ENCODE measurements at places on chromosomes 1 and 21. TPM values are rescaled to one million over a fixed set of nuclear protein-coding genes. Genes with fewer than 3 reads are reported as not detected.

The CFAP45 gene
- not detected for total RNA-seq

The CELA3A gene
- total RNA-seq = not detected

The IBA57 gene
- 2.3 TPM for total RNA-seq

The HMGB4 gene
- total RNA-seq = not detected

The NEK2 gene
- total RNA-seq = 75.1 TPM

The RASAL2 gene
- total RNA-seq = 25.4 TPM

The GUCA2A gene
- total RNA-seq = not detected

The MYOG gene
- not detected for total RNA-seq

The MX2 gene
- total RNA-seq = not detected

The FAM72D gene
- 1.4 TPM for total RNA-seq

The UCHL5 gene
- total RNA-seq = 33.4 TPM

GRCh38 chr1:85624361-85624760 lies 43.8 kb downstream of the CCN1 start:
- no peaks in the 10 kb centered on the region for H3K27me3 ChIP-seq
- no peak overlapping the region for H3K4me3 ChIP-seq

DNA sequence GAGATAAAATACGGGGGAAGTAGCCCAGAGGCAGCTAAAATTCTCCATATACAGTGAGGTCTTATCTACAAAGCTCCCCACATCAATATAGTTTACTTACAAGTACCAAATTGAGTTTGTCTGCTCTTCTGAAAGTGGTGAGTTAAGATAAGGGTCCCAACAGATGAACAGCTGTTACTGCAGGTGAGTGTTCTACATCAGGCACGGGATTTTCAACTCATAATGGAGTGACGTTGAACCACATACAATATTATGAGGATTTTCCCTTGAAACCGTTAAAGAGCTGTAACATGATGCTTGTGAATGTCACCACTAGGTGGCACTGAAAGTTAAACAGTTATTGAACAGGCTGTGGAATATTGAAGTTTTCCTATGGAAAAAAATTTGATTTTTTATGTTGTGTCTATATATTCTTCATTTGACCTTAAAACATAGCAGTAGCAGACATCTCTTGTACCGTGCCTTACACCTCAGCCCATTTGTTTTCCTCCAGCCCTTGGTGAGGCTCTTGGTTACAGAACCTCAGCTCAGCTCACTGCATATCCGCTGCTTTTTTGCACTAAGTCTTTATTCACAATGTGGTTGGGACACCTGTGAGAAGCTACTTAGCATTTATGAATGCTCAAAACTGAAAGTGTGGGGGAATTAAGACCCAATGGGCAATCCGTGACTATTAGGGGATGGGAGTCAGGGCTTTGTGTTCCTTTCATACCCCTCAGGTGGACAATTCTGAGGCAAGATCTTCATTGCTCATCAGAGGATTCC lies 23.2 kb downstream of the CD1D start:
- H3K36me3 ChIP-seq = no peaks in the 10 kb centered on the region
- no peaks in the 10 kb centered on the region for H3K4me1 ChIP-seq
- DNase-seq = peak; percentile 34
- peaks cover 13% of the 10 kb centered on the region for H3K27me3 ChIP-seq
- H3K27ac ChIP-seq = no peak overlapping the region
- no peak overlapping the region for H3K4me3 ChIP-seq

DNA sequence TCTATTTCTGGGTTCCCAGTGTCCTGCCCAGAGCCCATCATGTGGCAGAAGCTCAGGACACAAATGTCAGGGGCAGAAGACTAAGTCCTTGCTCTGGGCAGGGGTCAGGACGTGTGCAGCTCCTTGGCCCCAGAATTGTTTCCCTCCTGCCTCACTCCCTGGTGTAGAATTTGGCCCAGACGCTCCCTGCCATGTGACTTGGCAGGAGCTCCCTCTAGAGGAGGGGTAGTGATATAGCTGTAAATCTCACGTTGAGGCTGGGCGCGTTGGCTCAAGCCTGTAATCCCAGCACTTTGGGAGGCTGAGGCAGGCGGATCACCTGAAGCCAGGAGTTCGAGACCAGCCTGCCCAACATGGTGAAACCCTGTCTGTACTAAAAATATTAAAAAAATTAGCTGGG lies 91.2 kb downstream of the UBIAD1 start:
- no peak overlapping the region for H3K4me3 ChIP-seq
- H3K36me3 ChIP-seq = no peaks in the 10 kb centered on the region
- no peaks in the 10 kb centered on the region for H3K4me1 ChIP-seq
- H3K27me3 ChIP-seq = peaks cover 14% of the 10 kb centered on the region

DNA sequence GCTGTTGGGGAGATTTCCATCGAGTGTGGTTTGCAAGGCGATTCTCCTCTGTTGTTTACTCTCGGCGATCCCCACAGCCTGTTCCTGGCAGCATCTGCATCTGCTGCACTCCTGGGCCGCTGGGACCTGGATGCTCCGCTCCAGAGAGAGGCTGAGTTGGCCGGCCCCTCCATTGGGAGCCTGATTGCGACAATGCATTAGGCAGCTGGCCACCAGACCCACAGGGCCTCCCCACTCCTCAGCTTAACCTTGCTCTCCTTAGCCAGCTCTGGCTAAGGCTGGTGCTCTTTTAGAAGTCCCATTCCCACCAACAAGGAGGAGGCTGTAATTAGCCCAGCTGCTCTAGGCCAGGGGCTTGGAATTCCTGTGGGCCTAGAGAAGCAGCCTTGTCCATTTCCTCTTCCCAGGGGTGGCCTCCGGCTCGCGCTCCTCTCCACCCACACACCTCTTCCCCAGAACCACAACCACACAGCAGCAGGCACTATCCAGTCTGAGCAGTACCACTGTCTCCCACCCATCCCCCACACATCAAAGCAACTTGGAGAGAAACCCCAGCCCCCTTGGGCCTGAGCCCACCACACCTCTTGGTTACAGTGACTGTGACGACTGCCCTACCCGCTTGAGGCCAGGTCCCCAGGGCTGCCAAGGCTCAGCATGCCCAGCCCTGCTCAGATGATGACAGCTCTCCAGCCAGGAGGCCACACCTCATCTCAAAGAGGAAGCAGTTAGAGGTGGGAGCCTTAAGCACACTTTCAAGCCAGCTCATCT lies 193.8 kb upstream of the EDN2 start:
- no peaks in the 10 kb centered on the region for H3K36me3 ChIP-seq
- H3K27me3 ChIP-seq = no peaks in the 10 kb centered on the region
- peaks cover 25% of the 10 kb centered on the region for H3K4me1 ChIP-seq

GRCh38 chr1:20717452-20718342 lies at the start of gene KIF17:
KIF17 (minus strand) TSS chr1:20718007; CDS start chr1:20717706, 301 bp downstream.
- no peak within 1 kb of the TSS for H3K27ac ChIP-seq
- peaks cover 10% of the 10 kb centered on the region for H3K4me1 ChIP-seq
- no peaks in the 10 kb centered on the region for H3K27me3 ChIP-seq
- peak; percentile 48 for DNase-seq

GRCh38 chr1:18908911-18909771 lies 6.8 kb upstream of the ALDH4A1 start:
- peaks cover 71% of the 10 kb centered on the region for H3K36me3 ChIP-seq
- H3K27ac ChIP-seq = no peak overlapping the region
- peaks cover 6% of the 10 kb centered on the region for H3K4me1 ChIP-seq
- no peak overlapping the region for H3K4me3 ChIP-seq
- no peak for DNase-seq

GRCh38 chr1:21946836-21947587 lies 9.9 kb upstream of the HSPG2 start:
- no peak for DNase-seq
- H3K4me3 ChIP-seq = no peak overlapping the region
- H3K27me3 ChIP-seq = no peaks in the 10 kb centered on the region
- no peak overlapping the region for H3K27ac ChIP-seq
- H3K4me1 ChIP-seq = peaks cover 40% of the 10 kb centered on the region
- H3K36me3 ChIP-seq = no peaks in the 10 kb centered on the region

- H3K36me3 ChIP-seq = no peaks in the 10 kb centered on the region
- DNase-seq = no peak
- H3K4me1 ChIP-seq = no peaks in the 10 kb centered on the region
- H3K27ac ChIP-seq = no peak overlapping the region
- H3K27me3 ChIP-seq = no peaks in the 10 kb centered on the region
- H3K4me3 ChIP-seq = no peak overlapping the region
These were observed 227.9 kb downstream of the KCNT2 start for GRCh38 chr1:196380316-196380715.

- H3K27ac ChIP-seq = peak overlapping the region; percentile 59
- peak overlapping the region; percentile 60 for H3K4me3 ChIP-seq
- H3K4me1 ChIP-seq = peaks cover 16% of the 10 kb centered on the region
- peaks cover 37% of the 10 kb centered on the region for H3K36me3 ChIP-seq
- peak; percentile 78 for DNase-seq
These were observed 690 bp downstream of the C1orf216 start for GRCh38 chr1:35717911-35718476.

- H3K27ac ChIP-seq = no peak overlapping the region
- DNase-seq = no peak
- no peak overlapping the region for H3K4me3 ChIP-seq
- H3K4me1 ChIP-seq = no peaks in the 10 kb centered on the region
These were observed 50.8 kb downstream of the HS2ST1 start for GRCh38 chr1:86965012-86965826.

GRCh38 chr1:79105500-79105899 lies 99.0 kb upstream of the ADGRL4 start:
- H3K4me1 ChIP-seq = no peaks in the 10 kb centered on the region
- H3K27ac ChIP-seq = no peak overlapping the region
- no peak overlapping the region for H3K4me3 ChIP-seq
- H3K36me3 ChIP-seq = no peaks in the 10 kb centered on the region

DNA sequence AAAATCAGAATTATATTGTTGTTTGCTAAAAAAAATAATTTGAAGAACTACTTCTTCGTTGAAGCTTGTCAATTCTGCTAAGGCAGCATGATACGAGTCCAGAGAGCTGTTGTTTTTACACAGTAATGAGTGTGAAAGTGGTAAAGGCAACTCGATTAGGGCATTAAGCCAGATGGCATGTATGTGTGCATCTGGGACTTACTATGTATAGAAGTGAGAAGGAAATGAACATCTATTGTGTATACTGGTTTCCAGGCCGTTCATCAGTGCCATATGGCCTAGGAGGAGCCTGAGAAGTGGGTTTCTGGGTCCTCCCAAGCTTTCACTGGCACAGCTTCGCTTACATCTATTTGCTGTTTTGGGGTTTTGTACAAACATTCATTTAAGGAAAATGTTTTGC lies 5.7 kb downstream of the CTPS1 start:
- no peak for DNase-seq
- H3K4me3 ChIP-seq = no peak overlapping the region
- H3K27me3 ChIP-seq = no peaks in the 10 kb centered on the region
- peaks cover 51% of the 10 kb centered on the region for H3K4me1 ChIP-seq
- peaks cover 94% of the 10 kb centered on the region for H3K36me3 ChIP-seq

- no peaks in the 10 kb centered on the region for H3K27me3 ChIP-seq
- H3K4me1 ChIP-seq = peaks cover 5% of the 10 kb centered on the region
- no peak overlapping the region for H3K27ac ChIP-seq
- H3K4me3 ChIP-seq = no peak overlapping the region
- peaks cover 3% of the 10 kb centered on the region for H3K36me3 ChIP-seq
- DNase-seq = peak; percentile 8
These were observed 22.9 kb upstream of the FOXE3 start for GRCh38 chr1:47393141-47393540.

DNA sequence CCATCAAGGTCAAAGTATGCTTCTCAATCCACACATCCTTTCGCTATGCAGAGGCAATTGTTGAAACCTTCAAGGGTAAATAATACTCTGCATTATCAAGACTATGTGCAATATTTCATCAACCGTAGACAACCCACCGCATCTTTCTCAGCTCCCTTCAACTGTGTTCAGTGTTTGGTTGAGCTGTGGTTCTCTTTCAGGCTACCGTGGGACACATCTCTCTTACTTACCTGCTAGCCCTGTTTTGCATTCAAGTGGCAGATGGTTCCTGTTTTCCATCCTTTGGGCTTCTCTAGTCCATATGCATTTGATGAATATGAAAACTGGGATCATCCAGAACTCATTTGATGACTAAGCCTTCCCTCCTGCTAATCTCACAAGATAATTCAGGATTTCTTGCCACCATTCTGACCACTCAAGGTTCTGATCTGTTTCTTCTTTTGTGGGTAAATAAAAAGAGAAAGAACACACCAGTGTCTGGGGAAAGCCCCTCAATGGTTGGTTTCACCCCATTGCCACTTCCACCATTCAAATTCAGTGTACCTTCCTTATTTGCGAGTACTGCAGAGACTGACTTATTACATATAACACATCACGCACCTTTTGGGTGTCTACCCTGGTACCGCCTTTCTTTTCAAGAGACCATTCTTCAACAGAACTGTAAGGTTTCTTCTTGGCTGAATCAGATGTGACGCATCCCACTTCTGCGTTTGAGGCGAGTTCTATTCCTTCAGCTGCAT lies 61.7 kb downstream of the BACE2 start:
- DNase-seq = no peak
- H3K27ac ChIP-seq = no peak overlapping the region
- H3K4me3 ChIP-seq = no peak overlapping the region
- H3K27me3 ChIP-seq = no peaks in the 10 kb centered on the region
- H3K4me1 ChIP-seq = no peaks in the 10 kb centered on the region

DNA sequence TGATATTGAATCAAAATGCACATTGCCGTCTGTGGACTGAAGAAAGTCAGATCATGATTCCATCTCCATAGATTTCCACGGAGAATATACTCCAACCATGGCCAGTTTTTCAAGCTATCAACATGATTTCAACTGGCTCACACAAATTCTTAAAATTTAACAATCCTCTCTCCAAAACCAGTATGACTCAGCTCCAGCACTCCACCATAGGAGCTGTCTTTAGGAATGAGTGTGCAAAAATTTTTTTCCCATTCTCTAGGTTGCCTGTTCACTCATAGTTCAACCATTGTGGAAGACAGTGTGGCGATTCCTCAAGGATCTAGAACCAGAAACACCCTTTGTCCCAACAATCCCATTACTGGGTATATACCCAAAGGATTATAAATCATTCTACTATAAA lies 40.8 kb downstream of the RGL1 start:
- H3K4me1 ChIP-seq = peaks cover 55% of the 10 kb centered on the region
- H3K27ac ChIP-seq = peak overlapping the region; percentile 40
- H3K27me3 ChIP-seq = no peaks in the 10 kb centered on the region
- H3K4me3 ChIP-seq = no peak overlapping the region

DNA sequence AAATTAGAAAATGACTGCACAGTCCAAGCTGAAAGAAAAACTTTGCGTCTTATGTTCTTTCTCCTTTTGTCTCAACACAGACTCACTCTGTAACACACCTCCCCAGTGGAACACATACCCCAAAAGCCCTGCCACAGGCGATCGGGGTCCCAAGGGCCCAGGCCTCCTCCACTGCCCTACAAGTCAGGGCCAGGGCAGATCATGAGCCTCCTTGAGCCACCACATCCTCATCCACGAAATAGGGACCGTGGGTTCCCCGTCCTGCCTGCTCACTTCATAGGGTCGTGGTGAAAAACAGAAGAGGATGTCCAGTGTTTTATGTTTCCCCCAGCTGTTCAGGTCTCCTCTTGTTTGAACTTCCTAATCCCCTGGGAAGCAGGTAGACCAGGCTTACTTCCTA lies 116.7 kb downstream of the KCNN3 start:
- no peaks in the 10 kb centered on the region for H3K36me3 ChIP-seq
- no peak overlapping the region for H3K4me3 ChIP-seq
- DNase-seq = no peak
- peaks cover 17% of the 10 kb centered on the region for H3K27me3 ChIP-seq
- H3K4me1 ChIP-seq = no peaks in the 10 kb centered on the region

GRCh38 chr1:227576189-227576588 lies 12.8 kb downstream of the ZNF678 start:
- H3K27ac ChIP-seq = no peak overlapping the region
- no peaks in the 10 kb centered on the region for H3K27me3 ChIP-seq
- no peak overlapping the region for H3K4me3 ChIP-seq

- DNase-seq = no peak
- H3K27me3 ChIP-seq = peaks cover 4% of the 10 kb centered on the region
- H3K36me3 ChIP-seq = no peaks in the 10 kb centered on the region
These were observed 68.5 kb downstream of the STUM start for GRCh38 chr1:226617109-226617508.
